GM13976 (cell line): ENCODE measurements at places on chromosomes 3 and 15.

- no peak for DNase-seq
Measured at GRCh38 chr3:81255463-81255862, 506.0 kb downstream of the GBE1 start.

GRCh38 chr3:112822064-112823055, 24.3 kb downstream of the CD200R1L start:
- DNase-seq, result no peak

DNA sequence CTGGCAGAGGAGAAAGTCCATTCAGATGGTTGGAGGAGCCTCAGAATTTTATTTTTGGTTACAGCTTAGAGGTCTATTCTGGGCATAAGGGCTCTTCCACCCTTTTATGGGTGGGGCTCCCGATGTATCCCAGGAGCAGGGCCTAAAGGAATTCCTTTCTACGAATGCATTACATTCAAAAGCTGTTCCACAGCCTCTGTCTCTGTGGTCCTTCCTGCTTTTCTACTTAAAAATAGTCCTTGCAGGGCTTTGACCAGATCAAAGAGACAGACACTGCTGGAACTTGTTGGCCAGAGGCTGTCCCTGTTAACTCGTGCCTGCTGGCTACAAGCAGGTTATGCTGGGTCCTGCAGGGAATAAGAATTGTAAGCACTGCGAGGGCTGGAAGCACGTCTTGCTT, 14.4 kb upstream of the NOX5 start:
- DNase-seq, result no peak

DNA sequence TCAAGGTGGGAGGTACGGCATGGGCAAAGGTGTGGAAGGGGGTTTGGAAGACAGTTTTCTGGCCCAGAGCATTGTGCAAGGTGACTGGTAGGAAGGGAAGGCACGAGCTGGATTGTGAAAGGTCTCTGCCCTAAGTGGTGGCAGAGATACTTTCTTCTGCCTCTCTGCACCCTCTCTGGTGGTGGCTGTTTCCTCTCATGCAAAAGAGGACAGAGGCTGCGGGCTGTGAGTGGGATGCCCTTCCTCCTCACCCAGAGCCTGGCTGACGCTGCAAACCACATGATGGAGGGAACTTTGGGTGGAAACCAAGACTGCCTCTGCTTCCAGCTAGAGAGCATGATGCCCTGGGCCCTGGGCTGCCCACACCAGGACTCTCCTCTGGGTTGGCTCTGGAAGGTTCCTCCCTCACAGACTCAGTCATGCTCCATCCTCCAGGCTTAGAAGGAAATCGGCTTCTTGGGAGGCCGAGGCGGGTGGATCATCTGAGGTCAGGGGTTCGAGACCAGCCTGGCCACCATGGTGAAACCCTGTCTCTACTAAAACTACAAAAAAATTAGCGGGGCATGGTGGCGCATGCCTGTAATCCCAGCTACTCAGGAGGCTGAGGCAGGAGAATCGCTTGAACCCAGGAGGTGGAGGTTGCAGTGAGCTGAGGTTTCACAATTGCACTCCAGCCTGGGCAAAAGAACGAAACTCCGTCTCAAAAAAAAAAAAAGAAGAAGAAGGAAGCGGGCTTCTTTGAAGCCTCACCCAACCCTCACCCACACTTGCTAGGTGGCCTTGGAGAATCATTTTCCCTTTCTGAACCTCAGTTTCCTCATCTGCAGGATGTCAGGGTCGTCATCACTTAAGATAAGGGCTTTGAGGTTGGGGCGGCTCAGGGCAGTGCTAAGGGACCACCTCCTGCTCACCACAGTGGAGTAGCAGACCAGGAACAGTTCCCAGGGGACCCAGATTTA, 8.3 kb downstream of the PSTPIP1 start:
- peak; percentile 36 for DNase-seq

DNA sequence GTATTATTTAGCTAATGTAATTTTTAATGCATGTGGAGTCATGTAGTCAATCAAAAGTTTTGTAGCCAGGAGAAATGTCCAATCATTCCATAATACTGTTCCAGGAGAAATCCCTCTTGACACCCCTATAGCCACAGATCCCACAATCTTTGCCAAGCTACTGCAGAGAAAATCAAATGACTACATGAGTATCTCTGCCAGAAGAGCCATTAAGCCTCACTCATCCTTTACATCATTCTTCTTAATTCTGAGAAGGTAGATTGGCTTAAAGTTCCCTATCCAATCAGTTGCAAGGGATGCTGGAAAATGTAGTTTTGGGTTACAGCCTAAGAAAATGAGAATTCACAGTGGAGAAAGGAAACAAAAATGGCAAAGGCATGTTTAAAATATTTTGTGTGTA, 502.1 kb downstream of the ZBBX start:
- DNase-seq, result no peak

GRCh38 chr3:61184956-61185355, 66.3 kb downstream of the FHIT start:
- no peak for DNase-seq

GRCh38 chr3:136305879-136306278, 55.7 kb downstream of the PCCB start:
- DNase-seq, result no peak

- no peak for DNase-seq
Measured at GRCh38 chr15:31598620-31599019, 272.0 kb downstream of the KLF13 start.

DNA sequence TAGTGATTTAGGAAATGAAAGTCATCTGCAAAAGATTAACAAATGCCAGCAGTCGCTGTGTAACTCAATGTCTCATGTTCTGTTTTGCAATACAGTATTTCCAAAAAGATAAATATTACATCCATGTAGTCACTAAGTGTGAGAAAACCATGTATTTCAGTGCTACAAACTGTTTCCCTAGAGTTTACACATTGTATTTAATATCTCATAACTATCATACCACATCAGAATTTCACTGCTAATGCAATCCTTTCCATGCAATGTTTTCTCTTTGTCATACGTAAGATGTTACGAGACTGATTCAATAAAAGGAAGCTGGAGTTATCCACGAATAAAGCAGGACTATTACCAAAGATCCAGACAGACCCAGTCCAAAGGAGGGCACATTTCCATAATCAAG, 269.4 kb downstream of the GBE1 start:
- no peak for DNase-seq

DNA sequence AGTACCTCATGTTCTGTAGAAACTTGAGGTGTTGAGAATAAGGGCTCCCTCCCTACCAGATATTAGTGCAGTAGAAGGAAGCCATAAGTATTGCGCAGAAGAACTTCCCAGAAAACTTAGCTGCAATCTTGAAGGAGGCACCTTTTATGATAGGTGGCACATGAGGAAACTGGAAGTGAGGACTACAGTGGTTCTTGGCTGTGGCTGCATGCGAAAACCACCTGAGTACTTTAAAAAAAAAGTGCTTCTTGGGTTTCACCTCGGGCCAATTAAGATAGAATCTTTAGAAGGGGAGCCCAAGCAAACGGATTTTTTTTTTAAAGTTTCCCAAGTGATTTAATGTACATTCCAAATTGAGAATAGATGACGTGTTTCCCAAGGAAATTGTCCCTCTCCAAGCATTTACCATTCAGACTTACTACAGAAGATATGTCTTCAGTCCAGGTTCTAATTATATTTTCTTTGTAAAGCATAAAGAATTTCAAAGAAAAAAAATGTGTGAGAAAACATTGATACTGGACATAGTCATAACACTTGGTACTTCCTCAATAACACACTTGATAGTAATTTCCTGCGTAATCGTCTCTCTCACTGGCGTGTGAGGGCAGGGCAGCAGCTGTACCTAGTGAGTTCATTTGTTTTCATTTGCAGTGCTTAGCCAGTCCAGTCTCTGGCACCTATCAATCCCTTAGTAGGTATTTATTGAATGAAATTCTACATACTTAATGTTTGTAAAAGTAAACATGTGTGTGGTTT, 12.3 kb upstream of the NR1I2 start:
- DNase-seq, result no peak

- DNase-seq, result no peak
Measured at GRCh38 chr15:68578175-68578979, 416 bp upstream of the CORO2B start.

DNA sequence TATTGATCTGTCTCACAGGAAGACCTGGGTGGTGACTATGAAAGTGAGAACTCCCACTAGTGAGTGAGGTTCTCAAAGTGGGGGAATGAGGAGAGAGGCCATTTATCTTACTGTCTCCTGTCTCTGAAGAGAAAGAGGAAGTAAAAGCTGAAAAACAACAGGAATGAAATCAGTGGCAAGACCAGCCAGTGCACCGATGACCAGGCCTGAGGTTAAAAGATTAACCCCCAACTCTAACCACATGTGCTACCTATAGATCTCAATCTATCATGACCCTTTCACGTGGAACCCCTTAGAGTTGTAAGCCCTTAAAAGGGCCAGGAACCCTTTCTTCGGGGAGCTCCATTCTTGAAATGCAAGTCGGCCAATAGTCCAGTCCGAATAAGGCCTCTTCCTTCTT, 239.3 kb upstream of the CNTN6 start:
- no peak for DNase-seq

GRCh38 chr3:16513141-16514020, at the start of gene RFTN1:
RFTN1 (minus strand) TSS chr3:16513699; CDS start chr3:16493869, 19,830 bp downstream.
- DNase-seq, result peak; percentile 67

DNA sequence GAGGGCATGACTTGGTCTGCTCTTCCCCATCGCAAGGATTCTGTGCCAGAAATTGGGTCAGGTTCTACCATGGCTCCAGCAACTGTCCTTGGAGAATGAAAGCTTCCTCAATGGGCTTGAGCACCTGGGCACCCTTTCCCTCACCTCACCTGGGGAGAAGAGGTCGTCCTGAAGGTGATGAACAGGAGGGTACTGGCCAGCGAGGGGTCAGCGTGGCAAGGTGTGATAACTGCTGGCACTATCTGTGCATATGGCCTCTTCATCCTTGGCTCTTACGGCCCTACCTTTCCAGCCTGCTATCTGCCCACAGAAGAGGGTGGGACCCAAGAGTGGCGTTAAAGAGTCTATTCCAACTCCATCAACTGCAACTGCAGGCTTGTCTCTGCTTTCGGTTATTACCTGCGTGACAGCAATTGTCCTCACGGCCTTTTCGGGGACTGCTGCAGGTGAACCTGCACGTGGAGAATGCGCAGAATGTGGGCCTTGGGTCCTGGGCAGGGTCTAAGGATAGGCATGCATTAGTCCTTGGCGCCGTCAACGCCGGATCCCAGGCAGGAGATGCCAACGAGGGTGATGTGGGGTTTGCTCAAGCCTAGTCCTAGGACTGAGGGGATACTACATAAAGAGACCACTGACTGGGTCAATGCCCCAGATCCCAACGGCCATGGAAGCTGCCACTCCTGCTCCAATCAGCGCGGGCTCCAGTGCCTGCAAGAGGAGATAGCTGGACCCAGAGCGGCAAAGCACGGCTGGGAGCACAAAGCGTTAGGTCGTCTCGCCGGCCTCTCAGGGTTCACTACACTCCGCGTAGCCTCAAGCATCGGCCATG, 625 bp upstream of the RBM15B start:
- DNase-seq, result no peak

DNA sequence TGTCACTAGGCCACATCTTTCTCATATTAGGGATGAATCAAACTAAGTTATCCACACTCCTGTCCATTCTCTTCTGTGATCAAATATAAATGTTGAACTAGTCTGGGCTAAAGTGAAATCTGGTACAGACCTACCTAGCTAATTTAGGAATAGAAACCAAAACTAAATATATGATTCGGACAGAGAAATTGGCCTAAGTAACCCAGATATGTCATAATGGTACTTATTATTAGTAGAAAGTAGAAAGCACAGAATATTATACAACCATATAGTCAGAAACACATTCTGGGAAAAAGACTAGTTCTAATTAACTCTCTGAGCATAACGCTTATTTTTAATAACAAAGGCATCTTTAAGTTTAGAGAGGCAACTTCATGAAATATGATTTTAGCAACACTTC, 389.0 kb downstream of the LSAMP start:
- DNase-seq, result peak; percentile 31

- no peak for DNase-seq
Measured at GRCh38 chr3:35296533-35296932, 342.8 kb upstream of the ARPP21 start.

DNA sequence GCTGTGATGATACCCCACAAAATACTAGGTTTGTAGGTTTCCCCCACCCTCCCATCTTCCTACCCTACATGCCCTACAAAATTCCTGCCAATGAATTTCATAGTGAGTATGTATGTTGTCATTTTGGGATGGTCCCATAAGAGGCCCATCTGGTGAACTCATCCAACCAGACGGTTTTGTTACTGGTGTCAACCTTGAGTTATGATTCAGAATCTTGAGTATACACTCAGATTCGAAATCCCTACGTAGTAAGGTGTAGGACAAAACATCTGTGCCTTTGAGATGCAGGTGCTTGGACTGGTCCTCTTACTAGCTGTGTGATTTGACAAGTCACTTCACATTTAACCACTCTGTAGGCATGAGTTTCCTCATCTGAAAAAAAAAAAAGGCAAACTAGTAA, 3.6 kb downstream of the SIAH2 start:
- no peak for DNase-seq

DNA sequence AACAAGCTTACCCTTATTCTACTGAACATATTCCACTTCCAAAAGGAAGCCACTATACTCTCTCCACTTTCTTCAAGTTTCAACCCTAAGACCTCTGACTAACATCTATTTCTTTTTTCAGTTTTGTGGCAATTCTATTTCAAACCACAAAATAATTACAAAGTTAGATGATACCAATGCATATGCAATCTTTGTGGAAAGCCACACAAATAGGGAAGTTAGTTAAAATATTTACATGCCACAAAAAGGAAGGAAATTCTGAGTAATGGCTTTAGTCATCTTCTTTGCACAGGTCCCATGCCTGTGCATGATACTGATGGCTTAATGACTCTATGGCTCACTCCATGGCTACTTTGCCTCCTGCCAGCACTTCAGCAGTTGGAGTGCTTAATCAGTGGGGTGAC, 57.0 kb upstream of the MCTP2 start:
- DNase-seq, result peak; percentile 26

DNA sequence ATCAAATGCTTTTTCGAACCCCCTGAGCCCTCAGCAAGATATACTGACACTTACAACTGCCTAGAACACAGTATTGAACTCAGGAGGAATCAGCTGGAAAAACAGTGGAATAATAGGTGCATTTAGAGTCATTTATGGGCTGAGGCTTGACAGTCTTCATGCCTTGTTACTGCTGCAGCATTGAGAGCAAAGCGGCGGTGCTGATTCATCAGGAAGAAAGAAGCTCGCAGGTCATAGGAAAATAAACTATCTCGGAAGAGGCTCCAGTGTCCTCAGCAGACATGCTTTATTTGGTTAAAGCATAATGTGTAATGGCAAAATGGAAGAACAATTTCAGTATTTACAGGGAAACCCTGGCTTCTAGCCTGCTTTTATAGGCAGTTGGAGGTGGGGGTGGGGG, 30.1 kb upstream of the NEO1 start:
- no peak for DNase-seq

- DNase-seq, result no peak
Measured at GRCh38 chr3:99702953-99703943, 64.9 kb downstream of the COL8A1 start.
